GM13976 (cell line): ENCODE measurements at places on chromosomes 7 and 10.

DNA sequence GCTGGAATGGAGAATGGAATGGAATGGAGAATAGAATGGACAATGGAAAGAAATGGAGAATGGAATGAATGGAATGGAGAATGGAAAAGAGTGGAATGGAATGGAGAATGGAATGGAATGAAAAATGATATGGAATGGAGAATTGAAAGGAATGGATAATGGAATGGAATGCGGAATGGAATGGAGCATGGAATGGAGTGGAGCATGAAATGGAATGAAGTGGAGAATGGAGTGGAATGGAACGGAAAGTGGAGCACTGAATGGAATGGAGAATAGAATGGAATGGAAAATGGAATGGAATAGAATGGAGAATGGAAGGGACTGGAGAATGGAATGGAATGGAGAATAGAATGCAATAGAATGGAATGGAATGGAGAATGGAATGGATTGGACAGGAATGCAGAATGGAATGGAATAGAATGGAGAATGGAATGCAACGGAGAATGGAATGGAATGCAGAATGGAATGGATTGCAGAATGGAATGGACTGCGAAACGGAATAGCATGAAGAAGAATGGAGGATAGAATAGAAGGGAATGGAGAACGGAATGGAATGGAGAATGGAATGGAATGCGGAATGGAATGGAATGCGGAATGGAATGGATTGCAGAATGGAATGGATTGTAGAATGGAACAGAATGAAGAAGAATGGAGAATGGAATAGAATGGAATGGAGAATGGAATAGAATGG lies 89.4 kb downstream of the NSUN6 start:
- no peak for DNase-seq

DNA sequence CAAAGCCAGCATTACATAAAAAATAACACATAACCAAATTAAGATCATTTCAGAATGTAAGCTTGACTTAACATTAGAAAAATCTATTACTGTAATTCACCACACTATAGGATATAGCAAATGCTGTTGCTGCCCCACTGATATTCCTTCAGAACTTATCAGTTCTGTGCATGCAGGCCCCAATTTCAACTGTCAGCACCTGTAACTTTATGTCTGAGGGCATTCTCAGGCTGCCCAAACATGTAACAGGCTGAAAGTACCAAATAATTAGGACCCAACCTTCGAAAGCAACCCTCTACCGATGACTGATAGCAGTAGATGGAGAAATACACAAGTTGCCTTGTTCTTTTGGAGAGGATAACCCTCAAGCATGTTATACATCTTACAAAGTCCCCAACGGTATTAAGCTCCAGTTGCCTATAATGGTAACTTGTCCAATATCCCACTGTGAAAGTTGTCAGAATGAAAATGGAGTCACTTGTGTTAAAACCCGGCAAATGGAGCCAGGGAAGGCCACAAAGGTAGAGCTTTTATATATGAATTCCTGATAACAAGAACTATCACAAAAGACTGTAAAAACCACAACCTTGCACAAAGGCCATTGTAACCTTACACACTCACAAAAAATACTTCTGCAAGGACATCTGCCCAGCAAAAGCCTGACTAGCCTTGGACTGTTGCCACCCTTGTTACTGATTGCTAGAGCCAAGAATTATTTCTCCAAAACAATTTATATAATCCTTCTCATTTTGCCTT lies 66.9 kb upstream of the ZNF746 start:
- no peak for DNase-seq

DNA sequence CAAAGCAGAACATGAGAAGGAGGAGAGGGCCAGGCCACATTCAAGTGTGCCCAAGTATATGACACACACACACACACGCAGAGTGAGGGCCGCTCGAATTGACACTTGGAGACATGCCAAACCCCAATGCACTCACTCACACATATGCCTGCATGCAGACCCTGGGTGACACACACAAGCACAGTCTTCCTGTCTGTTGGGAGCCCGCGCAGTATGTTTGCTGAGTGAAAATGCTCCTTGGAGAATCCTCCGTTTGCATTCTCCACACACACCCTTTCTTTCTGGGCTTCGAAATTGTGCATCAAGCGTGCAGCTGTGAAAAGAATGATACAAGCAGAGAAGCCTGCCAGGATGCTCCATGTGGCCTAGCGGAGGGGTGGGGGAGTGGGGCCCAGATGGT lies 120.9 kb downstream of the PLXNA4 start:
- no peak for DNase-seq

- no peak for DNase-seq
These were observed 16.3 kb downstream of the ABI1 start for GRCh38 chr10:26844396-26844975.

DNA sequence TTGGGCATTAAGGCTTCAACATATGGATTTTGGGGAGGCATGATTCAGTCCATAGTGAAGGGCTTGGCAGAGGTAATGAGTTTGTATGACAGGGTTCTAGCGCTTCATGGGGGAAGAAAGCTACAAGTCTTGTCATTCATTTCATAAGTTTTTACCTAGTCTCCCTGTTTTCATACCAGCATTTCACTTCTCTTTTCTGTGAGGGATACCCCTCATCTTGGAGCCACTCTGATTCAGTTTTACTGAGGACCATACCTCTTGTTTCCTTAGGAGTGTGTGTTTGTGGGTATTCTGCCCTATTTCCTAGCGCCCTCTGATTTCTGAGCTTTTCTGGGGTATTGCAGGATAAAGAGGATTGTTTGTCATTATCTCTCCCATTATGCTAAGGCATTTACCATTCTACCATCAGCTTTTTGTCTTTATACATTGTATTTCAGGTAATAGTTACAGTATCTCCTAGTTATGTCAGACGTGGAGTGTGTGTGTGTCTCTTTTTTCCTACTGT lies 6.8 kb downstream of the RSBN1L start:
- no peak for DNase-seq

DNA sequence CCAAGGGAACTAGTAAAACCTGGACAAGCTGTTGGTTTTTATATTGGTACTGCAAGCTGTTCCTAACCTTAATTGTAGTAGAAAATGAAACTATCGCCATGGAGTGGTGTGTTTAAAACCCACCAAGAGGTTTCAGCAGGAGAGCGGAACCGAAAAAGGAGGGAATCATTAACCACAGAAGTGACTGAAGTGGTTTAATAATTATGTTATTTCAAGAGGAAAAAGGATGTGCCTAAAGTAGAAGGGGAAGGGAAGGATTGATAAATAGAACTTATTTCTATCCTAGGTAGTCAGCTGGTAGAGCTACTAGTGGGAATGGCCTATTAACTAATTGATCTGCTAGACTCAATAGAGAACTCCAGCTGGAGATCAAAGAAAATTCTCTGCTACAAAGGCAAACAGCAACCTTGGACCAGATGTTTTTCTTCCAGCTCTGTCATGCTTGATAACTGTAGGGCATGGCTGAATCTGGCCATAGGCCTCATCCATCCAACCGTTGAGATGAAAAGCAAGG lies 91.8 kb downstream of the BAMBI start:
- no peak for DNase-seq

DNA sequence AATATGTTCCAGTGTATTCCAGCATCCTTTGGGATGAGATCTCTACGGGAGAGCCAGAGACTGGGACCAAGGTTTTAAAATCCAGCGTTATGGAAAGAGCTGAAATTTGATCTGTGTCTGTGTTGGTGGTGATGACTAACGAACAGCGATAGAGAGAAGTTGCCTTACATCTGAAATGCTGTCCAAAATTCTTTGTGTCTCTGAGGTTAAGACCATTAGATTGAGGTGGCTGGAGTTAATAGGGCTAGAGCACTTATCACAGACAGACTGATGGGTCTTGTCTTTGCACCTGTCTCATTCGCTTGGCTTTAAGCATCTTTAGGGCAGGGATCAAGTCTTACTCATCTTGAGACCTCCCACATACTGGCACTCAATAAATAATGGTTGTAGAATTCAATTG lies 41.0 kb upstream of the RAPGEF5 start:
- no peak for DNase-seq

DNA sequence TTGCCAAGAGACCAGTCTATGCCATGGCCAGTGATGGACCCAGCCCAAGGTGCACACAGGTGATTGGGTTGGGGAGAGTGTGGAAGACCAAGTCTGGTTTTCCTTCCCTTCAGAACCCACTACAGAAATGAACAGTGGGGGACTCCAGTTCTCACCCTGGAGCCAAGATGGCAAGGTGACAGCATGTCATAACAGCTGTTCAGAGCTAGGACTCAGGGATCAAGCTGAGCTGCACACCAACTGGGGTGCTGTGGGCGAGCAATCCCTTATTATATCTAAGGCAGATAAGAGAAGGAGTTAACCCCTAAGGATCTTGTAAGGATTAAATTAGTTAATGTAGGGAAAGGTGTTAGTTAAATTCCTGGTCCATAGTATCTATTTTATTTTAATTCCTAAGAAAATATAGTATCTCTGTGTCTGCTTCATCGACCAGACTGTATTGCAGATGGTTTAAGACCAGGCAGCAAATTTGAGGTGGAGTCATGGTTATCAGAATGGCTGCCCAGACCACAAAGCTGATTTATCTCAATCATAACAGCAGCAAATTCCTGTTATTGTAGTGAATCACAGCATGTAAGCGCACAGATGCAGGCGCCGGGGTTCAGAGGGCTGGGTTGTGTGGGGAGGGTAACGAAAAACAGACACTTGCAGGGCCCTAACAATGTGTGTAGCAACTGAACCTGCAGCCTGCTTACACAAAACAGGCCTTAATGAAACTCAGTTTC lies 208.7 kb upstream of the ZNF32 start:
- no peak for DNase-seq

DNA sequence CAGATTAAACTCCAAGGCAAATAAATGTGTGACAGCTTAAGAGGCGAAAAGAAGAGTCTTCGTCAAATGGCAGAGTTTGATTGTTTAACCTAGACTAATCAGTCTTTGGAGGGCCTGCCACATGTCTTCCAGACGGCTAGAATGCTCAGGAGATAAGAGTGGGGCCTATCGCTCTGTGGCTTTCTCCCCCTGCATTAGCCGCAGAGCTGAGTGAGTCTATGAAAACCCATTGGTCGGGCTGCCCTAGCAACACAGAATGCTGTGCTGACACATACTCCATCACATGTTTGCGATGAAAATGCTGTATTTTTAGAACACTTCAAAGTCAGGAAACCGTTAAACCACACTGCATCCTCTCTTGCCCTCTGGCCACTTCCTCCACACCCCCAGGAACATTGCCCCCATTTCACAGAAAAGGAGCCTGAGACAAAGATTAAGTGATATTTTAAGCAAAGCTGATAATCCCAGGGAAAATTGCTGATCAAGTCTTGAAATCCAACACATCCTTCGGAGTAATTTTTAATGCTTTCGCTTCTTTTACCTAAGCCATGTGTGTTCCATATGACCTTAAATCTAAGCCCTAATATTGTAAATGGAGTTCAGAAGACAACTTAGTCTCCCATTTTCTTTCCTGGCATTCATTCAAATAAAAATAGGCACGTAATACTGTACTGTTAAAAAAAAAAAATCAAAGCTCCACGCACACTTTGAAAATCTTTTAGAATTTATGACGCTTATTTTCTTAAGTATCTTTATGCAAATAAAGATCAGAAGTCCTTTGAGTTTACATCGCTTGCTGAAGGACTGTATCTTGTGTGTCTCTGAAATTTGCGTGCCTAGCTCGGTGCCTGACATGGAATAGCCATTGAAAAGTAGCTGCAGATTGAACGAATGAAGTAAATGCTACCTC lies 161.2 kb downstream of the CELF2 start:
- DNase-seq: peak; percentile 76

DNA sequence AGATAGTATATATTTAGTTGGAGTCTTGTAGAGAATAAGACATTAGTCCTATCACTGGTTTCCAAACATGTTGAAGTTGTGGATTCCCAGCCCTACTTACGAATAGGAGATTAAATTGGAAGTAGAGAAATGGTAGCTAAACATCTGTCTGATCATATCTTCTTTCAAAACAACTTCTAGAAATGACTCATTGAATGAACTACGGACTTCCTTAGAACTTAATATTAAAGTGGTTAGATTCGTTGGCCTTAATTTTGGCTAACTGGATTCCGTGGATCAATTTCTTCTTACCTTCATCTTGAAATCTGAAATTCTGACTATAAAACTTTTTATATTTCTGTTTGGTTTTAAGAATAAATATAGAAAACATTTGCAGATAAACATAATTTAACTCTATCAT lies 3.4 kb downstream of the PHF14 start:
- DNase-seq: no peak

GRCh38 chr7:30531286-30531685 lies 26.7 kb upstream of the GGCT start:
- DNase-seq: no peak

DNA sequence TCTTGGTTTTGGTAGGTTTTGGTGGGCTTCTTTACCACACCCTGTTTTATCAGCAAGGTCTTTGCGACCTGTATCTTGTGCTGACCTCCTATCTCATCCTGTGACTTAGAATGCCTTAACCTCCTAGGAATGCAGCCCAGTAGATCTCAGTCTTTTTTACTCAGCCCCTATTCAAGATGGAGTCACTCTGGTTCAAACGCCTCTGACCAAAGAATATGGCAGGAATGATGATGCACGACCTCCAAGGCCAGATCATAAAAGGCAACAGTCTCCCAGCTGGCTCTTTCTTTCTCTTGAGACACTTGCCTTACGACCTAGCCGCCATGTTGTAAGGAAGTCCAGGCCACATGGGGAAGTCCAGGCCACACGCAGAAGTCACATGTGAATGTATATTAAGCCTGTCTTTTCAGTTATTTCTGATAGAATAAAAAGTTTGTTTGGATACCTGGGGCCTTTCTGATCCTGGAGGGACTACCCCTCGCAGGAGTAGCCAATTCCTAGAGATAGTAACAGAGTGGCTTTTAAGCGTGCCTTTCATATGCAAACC lies 10.5 kb upstream of the RADIL start:
- no peak for DNase-seq

DNA sequence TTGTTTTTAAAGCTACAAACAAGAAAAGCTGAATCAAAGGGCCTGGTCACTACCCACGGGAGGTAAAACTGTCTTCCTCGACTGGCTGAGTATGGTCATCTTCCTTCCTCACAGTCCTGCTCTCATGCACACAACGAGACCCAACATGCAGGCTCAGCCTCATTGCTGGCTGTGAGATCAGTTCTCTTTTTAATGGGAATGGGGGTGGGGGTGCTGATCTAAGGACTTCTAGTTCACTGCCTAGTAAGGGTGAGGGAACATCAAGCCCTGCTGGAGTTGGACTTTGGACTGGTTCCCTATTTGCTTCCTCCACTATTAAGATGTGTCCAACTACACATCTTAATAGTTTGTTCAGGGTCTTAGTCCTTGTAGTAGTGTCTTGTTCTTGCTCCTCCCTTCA lies 48.2 kb downstream of the ABCB4 start:
- DNase-seq: no peak
